ENCODE measurements at places on chromosomes 4 and X.

GRCh38 chr4:52883707-52884669 lies 21.9 kb downstream of the RASL11B start:
- DNase-seq = no peak

DNA sequence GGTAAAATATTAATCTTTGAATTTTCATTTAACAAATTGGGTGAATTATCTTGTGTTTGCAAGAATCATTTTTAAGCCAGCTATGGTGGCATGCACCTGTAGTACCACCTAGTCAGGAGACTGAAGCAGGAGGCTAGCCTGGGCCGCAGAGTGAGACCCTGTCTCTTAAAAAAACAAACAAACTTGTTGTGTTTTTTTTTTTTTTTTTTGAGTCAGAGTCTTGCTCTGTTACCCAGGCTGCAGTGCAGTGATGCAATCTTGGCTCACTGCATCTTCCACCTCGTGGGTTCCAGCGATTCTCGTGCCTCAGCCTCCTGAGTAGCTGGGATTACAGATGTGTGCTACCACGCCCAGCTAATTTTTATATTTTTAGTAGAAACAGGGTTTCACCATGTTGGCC lies 2.2 kb downstream of the TXLNG start:
- DNase-seq = no peak

- no peak for DNase-seq
Observed at GRCh38 chr4:33650036-33650435, 2594.3 kb downstream of the ARAP2 start.

- DNase-seq = no peak
Observed at GRCh38 chrX:40476958-40477357, 103.8 kb upstream of the ATP6AP2 start.

- DNase-seq = no peak
Observed at GRCh38 chr4:99857307-99857706, 36.9 kb downstream of the LAMTOR3 start.

DNA sequence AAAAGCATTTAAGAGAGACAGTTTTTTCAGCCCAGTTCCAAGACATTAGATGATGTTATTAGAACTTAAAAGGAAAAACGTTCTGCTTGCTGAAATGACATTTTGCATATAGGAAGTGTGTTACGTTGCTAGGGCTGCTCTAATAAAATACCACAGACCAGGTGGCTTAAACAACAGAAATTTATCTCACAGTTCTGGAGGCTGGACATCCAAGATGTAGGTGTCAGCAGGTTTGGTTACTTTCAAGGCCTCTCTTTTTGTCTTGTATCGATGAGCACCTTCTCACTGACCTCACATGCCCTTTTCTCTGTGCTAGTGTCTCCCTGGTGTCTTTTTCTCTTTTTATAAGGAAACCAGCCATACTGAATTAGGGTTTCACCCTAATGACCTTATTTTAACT lies 204.7 kb downstream of the PACRGL start:
- no peak for DNase-seq

DNA sequence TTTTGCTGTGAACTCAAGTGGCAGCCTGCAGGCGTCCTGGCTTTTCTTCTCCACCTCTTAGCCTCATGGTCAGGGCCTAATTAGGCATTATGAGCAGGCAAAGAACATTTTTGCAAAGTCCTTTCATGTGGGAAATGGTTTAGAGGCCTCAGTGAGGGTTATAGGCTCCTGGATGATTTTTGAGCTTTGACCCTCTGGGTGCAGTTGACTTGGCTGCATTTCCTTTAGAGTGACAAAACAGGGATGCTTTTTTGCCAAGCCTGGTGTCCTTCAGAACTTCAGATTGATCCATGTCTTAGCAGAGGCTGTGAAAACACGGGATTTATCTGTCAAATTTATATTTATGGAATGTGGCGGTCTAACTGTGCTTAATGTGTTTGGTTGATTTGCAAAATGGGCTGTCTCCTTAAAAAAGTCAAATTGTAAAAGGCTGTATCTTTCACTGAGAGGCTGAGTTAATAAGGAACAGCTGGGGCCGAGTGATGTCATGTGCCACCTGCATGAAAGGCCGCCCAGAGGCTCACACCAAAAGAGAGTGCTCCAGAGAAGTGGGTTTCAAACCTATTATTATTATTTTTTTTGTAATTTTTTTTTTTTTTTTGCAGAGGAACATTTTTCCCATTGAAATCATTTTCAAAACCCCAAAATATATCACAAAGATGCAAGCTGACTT lies 192.2 kb upstream of the ARX start:
- DNase-seq = peak; percentile 1

- DNase-seq = peak; percentile 61
Observed at GRCh38 chr4:72318421-72319170, 250.4 kb downstream of the ADAMTS3 start.

- peak; percentile 71 for DNase-seq
Observed at GRCh38 chr4:168433571-168433970, 46.7 kb downstream of the DDX60L start.

DNA sequence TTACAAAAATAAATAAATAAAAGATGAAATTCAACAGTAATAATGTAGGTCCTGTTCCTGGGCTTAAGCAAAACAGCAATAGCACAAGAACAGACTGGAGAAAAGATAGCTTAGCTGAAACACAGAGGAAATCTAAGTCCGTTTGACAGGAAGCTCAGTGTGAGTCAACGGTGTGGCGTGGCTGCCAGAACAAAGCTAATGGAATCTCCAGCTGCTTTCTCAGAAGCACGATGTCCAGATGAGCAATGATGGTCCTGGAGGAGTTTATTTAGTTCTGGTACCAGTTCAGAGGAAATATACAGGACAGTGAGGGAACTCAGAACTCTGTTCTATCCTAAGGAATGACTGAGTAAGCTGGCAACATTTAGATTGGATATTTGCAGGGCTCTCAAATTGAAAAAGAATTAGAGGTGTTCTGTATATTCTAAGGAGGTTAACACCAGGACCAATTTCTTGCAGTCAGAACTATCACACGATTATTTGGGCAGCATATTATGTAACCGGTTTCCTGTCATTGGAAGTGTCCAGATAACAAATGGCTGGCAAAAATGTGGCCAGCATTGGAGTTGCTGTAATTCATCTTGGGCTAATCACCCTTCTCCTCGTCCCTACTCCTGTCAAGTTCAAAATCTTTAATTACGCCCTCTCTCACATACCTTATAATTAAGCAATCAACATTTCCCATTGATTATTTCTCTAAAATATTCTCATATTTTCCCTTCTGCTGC lies 12.7 kb downstream of the GAB3 start:
- peak; percentile 73 for DNase-seq

DNA sequence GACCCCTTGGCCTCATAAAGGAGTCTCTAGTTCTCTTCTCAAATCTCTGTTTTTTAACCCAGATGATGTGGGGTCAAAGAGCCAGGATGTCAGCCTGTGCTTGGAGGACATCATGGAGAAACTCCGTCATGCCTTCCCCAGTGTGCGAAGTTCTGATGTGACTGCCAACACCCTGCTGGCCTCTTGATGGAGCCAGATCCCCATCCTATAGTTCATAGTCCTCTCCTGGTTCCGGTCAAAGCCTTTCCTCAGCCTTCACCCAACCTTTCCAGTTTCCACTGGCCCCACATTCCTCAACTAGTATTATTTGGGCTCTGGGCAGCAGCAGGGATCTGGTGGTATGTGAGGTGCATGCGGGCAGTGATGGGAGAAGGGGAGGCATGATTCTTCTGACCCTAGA lies 30.7 kb downstream of the TAF7L start:
- no peak for DNase-seq

DNA sequence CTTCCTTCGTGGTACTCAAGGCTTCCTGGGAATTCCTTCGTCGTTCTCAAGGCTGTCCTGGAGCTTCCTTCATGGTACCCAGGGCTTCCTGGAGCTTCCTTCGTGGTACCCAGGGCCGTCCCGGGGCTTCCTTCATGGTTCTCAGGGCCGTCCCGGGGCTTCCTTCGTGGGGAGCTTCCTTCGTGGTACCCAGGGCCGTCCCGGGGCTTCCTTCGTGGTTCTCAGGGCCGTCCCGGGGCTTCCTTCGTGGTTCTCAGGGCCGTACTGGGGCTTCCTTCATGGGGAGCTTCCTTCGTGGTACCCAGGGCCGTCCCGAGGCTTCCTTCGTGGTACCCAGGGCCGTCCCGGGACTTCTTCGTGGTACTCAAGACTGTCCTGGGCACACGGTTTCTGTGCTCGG lies 339.6 kb upstream of the FAT1 start:
- no peak for DNase-seq

DNA sequence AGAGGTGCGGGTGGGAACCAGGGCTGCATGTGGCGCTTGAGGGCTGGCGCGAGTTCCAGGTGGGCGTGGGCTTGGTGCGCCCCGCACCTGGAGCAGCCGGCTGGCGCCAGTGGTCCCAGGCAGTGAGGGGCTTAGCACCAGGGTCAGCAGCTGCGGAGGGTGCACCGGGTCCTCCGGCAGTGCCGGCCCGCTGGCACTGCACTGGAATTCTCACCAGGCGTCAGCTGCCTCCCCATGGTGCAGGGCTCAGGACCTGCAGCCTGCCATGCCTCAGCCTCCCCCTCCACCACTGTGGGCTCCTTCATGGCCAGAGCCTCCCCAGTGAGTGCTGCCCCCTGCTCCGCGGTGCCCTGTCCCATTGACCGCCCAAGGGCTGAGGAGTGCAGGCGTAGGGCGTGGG lies 174.0 kb downstream of the ADAM29 start:
- no peak for DNase-seq

- no peak for DNase-seq
Observed at GRCh38 chr4:111433441-111433840, 711.8 kb upstream of the FAM241A start.

- no peak for DNase-seq
Observed at GRCh38 chr4:11631416-11631815, 202.7 kb upstream of the HS3ST1 start.

- no peak for DNase-seq
Observed at GRCh38 chr4:8207314-8207713, 8.2 kb downstream of the SH3TC1 start.

All from fibroblast of skin of right biceps (primary cell).